Placental pericyte (primary cell): ENCODE measurements at places on chromosomes 12 and 14. TPM values are rescaled to one million over a fixed set of nuclear protein-coding genes. Genes with fewer than 3 reads are reported as not detected.

Gene NINJ2
- total RNA-seq: 0.22 and 0.57 TPM in 2 replicates

Gene KLRC1
- not detected in 2 replicates for total RNA-seq

Gene TAS2R19
- 4.9 and 8.5 TPM in 2 replicates for total RNA-seq

Gene TEP1
- total RNA-seq: 15.8 and 27.2 TPM in 2 replicates

Gene TOMM20L
- not detected in 2 replicates for total RNA-seq

Gene DEPDC4
- 1.1 and 2.4 TPM in 2 replicates for total RNA-seq

Gene GPR84
- total RNA-seq: not detected in 2 replicates

Gene TRPV4
- 0.44 and 0.57 TPM in 2 replicates for total RNA-seq

Gene NGB
- total RNA-seq: not detected in 2 replicates

Gene TMEM117
- total RNA-seq: 5.7 and 10.5 TPM in 2 replicates

Gene LRRC43
- total RNA-seq: 1.8 and 1.9 TPM in 2 replicates

Gene ASCL1
- total RNA-seq: not detected in 2 replicates

Gene CLEC14A
- total RNA-seq: under 0.01 and 0.29 TPM in 2 replicates

Gene PTPRQ
- total RNA-seq: 0.22 and 0.29 TPM in 2 replicates

Gene LALBA
- total RNA-seq: not detected in 2 replicates

Gene GTF2A1
- total RNA-seq: 24.7 and 34.2 TPM in 2 replicates

Gene KLRG1
- 0.29 TPM in 1 of 2 replicates, not detected in the other for total RNA-seq

Gene AQP6
- not detected in 2 replicates for total RNA-seq

Gene TBPL2
- total RNA-seq: not detected in 2 replicates
